ENCODE measurements at places on chromosomes 4 and X. TPM values are rescaled to one million over a fixed set of nuclear protein-coding genes. Genes with fewer than 3 reads are reported as not detected.

The PDLIM3 gene
- 9.2 TPM for total RNA-seq

The TXK gene
- total RNA-seq = 1.7 TPM

The CFAP99 gene
- total RNA-seq = not detected

The VSIG4 gene
- not detected for total RNA-seq

DNA sequence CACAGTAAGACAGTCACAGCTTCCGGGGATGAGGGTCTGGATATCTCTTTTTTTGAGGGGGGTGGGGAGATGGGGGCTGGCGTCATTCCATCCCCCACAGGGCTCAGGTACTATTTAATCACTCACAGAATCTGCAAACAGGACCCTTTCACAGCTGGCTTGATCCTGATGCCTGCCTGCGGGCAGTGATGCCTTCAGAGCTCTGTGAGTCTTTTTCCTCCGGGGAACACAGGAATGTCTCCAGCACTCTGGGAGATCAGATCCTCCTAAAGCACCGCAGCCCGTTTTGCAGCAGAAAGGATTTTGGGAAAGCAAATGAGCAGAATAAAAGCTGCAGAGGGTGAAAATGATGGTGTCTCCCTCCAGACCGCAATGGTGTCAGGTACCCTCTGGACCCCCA is 13.2 kb upstream of the SHOX start:
- H3K36me3 ChIP-seq = no peaks in the 10 kb centered on the region
- H3K27ac ChIP-seq = no peak overlapping the region
- H3K27me3 ChIP-seq = peaks cover 89% of the 10 kb centered on the region
- H3K4me1 ChIP-seq = peaks cover 3% of the 10 kb centered on the region
- no peak for DNase-seq

DNA sequence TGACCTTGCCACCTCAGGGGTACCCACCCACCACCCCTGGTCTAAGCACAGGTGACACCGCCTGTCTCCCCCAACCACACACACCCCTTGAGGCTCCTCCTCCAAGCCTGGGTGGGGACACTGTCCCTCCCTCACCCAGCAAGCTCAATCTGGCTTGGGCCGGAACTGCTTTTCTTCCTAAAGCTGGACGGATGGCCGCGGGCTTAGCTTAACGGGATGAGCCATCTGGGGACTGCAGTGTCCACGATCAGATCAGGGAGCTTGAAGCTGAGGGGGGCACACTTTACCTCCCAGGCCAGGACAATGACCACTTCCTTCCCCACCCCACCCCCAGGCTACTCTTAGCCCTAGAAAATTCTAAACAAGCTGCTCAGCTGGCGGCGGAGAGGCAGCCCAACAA is 1.0 kb upstream of the SLC6A8 start:
- H3K27ac ChIP-seq = peak overlapping the region; percentile 82
- no peak for DNase-seq
- H3K4me1 ChIP-seq = peaks cover 12% of the 10 kb centered on the region
- H3K27me3 ChIP-seq = no peaks in the 10 kb centered on the region
- H3K4me3 ChIP-seq = peak overlapping the region; percentile 51

DNA sequence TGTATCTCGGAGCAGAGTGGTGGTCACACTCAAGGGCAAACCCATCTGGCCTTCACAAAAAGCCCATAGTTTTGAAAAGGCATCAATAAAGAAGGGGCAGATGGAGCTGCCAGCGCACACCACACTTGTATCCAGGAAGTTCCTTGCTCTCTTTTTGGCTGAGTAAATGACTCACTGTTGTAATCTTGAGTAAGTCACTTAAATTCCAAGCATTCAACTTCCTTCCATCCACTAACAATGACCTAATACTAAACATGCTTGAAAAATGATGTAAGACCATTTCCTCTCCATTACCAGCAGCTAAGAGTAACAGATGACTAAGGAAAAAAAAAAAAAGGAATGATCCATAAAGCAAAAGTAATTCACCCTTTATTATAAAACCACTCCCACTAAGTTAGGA is 32.4 kb upstream of the MYOZ2 start:
- DNase-seq = no peak
- H3K27me3 ChIP-seq = no peaks in the 10 kb centered on the region
- no peaks in the 10 kb centered on the region for H3K36me3 ChIP-seq
- peaks cover 31% of the 10 kb centered on the region for H3K4me1 ChIP-seq
- H3K27ac ChIP-seq = peak overlapping the region; percentile 73
- H3K4me3 ChIP-seq = no peak overlapping the region

DNA sequence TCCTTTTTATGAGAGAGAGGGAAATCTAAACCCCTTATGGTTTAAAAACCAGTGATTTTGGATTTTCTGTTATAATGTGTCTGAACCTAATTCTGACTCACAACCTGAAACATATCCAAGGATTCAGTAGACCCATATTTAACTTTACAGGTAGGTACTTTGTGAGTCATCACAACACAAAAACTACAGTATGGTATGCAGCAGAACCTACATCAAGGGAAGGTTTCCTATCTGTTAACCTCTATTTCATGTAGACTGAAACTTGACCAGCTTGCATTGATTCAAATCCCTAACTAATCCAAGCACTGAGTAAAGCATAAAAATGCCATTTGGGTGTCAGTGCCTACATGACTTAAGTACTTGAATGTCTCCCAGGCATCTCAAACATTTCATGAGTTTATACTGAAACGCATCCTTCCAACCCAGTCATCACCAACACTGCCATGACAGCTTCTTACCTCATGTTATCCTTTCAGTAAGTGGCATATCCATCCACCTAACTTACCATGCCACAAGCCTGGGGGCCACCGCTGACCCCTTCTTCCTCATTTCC is 4.3 kb upstream of the ARHGAP10 start:
- H3K27me3 ChIP-seq = no peaks in the 10 kb centered on the region
- no peak overlapping the region for H3K4me3 ChIP-seq
- no peak overlapping the region for H3K27ac ChIP-seq

GRCh38 chrX:143002206-143002605 is 23.5 kb upstream of the SPANXN4 start:
- DNase-seq = no peak
- no peak overlapping the region for H3K4me3 ChIP-seq
- no peak overlapping the region for H3K27ac ChIP-seq
- H3K27me3 ChIP-seq = no peaks in the 10 kb centered on the region

GRCh38 chr4:111435986-111436744 is 709.1 kb upstream of the FAM241A start:
- H3K36me3 ChIP-seq = no peaks in the 10 kb centered on the region
- H3K27ac ChIP-seq = no peak overlapping the region
- H3K27me3 ChIP-seq = no peaks in the 10 kb centered on the region
- no peak for DNase-seq

DNA sequence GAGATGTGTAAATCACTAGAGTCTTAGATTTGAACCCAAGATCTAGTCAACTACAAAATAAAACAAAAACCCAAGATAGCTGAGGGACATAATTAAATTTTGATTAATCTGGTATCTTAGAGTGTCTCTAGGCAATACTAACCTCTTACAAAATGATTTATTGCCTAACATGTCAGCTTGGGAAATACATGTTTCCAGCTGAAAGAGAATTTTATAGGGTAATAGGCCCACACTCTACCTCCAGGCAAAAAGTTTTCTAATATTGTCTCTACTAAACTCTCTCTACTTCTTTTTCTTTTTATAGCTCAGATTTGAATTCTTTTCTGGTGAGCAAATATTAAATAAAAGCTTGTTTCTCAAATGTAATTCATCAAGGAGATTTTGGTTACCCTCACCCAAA is 263.2 kb downstream of the IL15 start:
- peaks cover 2% of the 10 kb centered on the region for H3K36me3 ChIP-seq
- DNase-seq = no peak
- H3K27me3 ChIP-seq = no peaks in the 10 kb centered on the region
- H3K27ac ChIP-seq = peak overlapping the region; percentile 90
- peaks cover 44% of the 10 kb centered on the region for H3K4me1 ChIP-seq

DNA sequence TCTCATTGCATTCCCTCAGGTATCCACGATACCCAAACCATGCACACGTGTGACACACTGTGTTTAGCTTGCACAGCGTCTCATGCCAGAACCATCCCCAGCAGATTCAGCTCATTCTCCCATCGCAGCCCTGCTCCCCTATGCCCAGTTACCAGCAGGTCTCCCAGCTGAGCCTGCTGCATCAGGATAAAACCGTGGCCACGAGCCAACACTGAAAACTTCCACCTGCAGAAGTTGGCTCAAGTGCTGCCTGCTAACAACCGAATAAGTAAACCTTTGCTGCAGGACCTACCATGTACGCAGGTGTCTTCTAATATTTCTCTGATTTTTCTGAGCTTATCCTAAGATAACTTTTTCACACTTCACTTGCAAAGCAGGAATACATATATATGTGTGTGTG is 120.4 kb upstream of the STS start:
- H3K4me1 ChIP-seq = no peaks in the 10 kb centered on the region
- no peak for DNase-seq
- no peak overlapping the region for H3K27ac ChIP-seq
- H3K4me3 ChIP-seq = no peak overlapping the region
- no peaks in the 10 kb centered on the region for H3K36me3 ChIP-seq
- H3K27me3 ChIP-seq = no peaks in the 10 kb centered on the region

DNA sequence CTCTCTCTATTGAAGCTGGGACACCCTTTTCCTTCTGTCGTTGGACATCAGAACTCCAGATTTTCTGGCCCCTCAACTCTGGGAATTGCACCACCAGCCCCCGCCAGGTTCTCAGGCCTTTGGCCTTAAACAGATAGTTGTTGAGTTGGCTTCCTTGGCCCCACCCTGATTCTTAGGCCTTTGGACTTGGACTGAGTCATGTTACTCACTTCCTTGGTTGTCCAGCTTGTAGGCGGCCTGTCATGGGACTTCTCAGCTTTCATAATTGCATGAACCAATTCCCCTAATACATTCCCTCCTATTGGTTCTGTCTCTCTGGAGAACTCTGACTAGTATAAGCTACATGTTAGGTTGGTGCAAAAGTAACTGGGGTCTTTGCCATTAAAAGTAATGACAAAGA is 195.7 kb downstream of the GPAT3 start:
- H3K27ac ChIP-seq = no peak overlapping the region
- H3K36me3 ChIP-seq = peaks cover 2% of the 10 kb centered on the region
- peaks cover 6% of the 10 kb centered on the region for H3K4me1 ChIP-seq
- DNase-seq = no peak
- H3K4me3 ChIP-seq = no peak overlapping the region

DNA sequence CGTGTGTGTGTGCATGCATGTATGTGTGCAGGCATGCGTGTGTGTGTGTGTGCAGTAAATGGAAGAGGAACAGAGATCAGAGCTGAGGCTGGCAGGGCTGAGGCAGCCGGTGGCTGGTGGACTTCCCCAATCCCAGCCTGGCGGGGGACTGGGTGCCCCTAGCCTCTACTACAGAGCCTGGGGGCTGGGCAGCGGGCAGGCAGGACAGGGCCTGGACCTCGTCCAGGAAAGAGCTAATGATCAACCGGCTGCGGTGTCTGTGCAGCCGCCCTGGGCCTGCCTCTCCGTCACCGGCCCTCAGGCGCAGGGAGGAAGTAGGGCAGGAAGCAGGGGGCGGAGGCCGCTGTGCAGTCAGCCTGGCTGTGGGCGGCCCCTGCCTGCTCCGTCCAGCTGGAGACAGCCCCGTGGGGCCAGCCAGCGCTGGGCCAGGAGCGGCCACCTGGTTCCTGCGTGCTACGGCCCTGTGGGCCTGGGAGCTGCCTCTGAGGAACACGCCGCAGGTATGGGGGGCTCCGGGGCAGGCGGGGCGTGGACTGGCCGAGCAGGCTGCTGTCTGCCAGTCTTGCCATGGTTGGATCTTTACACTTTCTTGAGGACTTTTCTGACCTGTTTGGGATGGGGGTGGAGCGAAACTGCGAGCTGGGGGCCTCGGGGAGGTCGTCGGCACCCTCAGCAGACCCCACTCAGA is at the start of gene SH3TC1:
Gene SH3TC1, plus strand, starts transcription at position 385 of the 688 bp plus-strand sequence. CDS start 5,905 bp downstream, outside the sequence.
- H3K4me1 ChIP-seq = peaks cover 61% of the 10 kb centered on the region
- peak within 1 kb of the TSS; percentile 95 for H3K27ac ChIP-seq
- no peaks in the 10 kb centered on the region for H3K27me3 ChIP-seq
- no peaks in the 10 kb centered on the region for H3K36me3 ChIP-seq

GRCh38 chrX:131257367-131257766 is 31.7 kb downstream of the IGSF1 start:
- no peaks in the 10 kb centered on the region for H3K4me1 ChIP-seq
- no peak overlapping the region for H3K27ac ChIP-seq
- no peaks in the 10 kb centered on the region for H3K36me3 ChIP-seq

DNA sequence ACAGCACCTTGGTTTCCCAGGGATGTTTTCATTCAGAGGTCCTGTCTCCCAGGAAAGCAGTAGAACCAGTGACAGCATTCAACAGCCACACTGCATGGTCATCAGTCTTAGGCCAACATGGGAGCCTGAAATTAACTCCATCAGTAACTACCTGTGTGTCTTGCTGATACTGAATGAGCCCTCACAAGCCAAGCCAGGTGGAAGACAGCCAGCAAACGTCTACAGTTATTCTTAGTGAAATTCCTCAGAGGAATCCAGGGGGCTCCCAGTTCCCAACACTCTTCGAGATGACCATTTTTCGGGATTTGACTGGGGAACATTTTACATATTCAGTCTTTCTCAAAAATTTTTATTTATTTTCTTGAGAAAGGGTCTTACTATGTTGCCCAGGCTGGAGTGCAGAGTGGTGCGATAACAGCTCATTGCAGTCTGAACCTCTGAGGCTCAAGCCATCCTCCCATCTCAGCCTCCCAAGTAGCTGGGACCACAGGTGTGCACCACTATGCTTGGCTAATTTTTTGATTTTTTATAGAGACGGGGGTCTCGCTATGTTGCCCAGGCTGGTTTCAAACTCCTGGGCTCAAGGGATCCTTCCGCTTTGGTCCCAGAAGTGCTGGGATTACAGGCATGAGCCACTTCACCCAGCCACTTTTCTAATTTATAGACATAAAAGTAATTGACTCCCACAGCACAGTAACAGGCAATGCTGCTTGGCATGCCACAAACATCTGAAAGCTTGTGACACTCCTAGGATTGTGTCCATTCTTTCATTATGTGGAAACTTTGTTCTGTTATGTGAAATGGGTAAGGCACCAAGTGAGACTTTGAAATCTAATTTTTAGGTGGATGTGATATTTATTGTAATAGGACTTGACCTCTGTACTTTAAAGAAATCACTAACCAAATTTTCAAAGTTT is 116.9 kb downstream of the SOWAHB start:
- H3K27ac ChIP-seq = peak overlapping the region; percentile 75
- no peak overlapping the region for H3K4me3 ChIP-seq
- H3K27me3 ChIP-seq = no peaks in the 10 kb centered on the region
- H3K4me1 ChIP-seq = peaks cover 22% of the 10 kb centered on the region
- peaks cover 57% of the 10 kb centered on the region for H3K36me3 ChIP-seq

GRCh38 chrX:154019061-154019621 is 561 bp downstream of the IRAK1 start:
- peaks cover 10% of the 10 kb centered on the region for H3K36me3 ChIP-seq
- no peak for DNase-seq
- peaks cover 17% of the 10 kb centered on the region for H3K4me1 ChIP-seq
- peak overlapping the region; percentile 73 for H3K4me3 ChIP-seq

Measured in mesothelial cell of epicardium (in vitro differentiated cells).